ENCODE measurements at places on chromosomes 13 and 19.

- DNase-seq: no peak
Measured at GRCh38 chr13:43934273-43934672, 54.6 kb downstream of the LACC1 start.

DNA sequence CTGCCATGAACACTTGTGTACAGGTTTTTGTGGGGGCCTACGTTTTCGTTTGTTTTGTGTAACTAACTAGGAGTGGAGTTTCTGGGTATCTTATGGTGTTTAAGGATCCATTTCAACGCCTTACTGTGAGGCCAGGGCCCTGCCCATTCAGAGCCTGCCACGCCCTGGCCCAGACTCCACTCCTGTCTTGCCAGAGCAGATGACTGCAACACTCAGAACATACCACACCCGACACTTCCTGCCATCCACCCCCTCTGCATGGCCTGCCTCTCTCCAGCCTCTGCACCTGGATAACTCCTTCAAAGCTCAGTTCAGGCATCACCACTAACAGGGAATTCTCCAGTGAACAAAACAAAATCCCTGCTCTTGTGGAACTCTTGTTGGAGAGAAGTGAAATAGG is 43.2 kb downstream of the RGCC start:
- no peak for DNase-seq

DNA sequence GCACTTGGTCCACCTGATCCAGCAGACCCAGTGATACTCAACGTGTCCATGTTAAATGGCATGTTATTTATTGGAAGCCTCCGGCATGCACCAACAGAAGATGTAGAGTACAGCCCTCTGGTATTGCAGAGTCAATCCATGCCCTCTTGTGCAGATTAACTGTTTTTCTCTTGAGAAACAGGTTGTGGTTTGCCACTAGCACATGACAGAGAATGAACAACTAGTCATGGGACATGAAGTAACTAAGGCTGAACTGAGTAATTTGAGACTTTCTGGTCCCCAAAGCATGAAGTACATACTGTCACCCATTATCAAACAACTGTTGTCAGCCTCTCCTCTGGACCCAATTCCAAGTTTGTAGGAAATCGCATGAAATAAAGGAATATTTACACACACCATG is 3.2 kb downstream of the ZNF562 start:
- no peak for DNase-seq

GRCh38 chr13:52695856-52696255 is 43.2 kb downstream of the SUGT1 start:
- no peak for DNase-seq

DNA sequence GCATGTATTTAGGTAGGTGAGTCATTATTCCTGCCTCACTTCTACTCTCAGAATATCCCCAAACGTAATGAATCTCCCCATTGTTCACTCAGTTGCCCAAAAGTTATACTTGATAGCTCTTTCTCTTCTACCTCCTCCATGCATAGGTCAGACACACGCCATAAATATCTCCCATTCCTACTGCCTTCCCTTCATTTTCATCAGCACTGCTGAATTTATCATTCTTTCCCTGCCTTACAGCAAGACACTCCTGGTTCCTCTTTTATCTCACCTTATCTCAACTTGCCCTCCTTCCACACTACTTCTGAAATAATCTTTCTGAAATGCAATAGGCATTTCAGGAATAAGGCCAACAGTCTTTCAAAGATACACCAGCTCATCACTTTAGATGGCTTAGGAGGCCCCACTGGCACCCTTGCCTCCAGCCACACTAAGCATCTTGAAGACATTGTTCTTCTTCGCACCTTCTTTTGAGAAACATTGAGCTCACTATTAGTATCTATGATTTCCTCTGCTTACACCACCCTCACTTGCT is 333.9 kb downstream of the MYO16 start:
- no peak for DNase-seq

GRCh38 chr13:99310382-99311031 is 3.3 kb upstream of the GPR183 start:
- no peak for DNase-seq

GRCh38 chr19:18046059-18046718 is 38.2 kb downstream of the ARRDC2 start:
- DNase-seq: no peak

GRCh38 chr13:104289400-104289799 is 1223.2 kb upstream of the SLC10A2 start:
- no peak for DNase-seq

DNA sequence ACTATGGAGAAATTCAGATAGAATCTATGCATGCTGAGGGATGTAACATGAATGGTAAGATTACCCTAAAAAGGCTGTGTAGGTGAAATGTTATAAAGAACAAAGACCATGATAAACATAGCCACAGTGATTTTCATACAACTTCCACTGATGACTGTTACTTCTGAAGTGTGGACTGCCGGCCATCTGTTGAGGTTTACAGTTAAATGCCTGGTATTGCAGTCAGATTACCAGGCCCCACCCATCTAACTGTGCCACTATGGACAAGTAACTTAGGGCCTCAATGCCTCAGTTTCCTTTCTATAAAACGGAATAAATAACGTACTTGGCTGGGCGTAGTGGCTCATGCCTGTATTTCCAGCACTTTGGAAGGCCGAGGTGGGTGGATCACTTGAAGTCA is 395.6 kb downstream of the KLF12 start:
- no peak for DNase-seq

GRCh38 chr13:99276706-99277105 is 18.5 kb upstream of the GPR18 start:
- no peak for DNase-seq

- no peak for DNase-seq
Measured at GRCh38 chr13:29513002-29513980, 82.2 kb downstream of the SLC7A1 start.
